ENCODE measurements at places on chromosomes 11 and 22. TPM values are rescaled to one million over a fixed set of nuclear protein-coding genes. Genes with fewer than 3 reads are reported as not detected.

GRCh38 chr11:115905341-115906000 is 401.3 kb upstream of the CADM1 start:
- no peak for DNase-seq

DNA sequence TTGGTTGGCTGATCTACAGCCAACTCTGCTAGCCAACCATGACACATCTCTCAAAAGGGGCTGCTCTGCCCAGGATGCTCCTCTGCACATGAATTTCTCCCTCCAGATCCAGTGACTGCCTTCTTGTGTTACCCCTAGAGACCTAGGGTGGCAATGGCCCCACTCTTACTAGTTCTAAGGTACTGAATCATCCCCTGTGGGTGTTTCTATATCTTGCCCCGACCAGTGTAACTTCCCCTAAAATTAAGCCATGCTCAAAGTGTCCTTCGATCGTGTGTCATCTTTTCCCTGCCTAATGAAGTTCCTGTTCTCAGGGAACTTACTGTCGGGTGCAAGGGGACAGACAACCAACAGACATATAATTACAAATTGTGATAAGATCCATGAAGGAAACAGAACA is 113.3 kb downstream of the FAM76B start:
- DNase-seq: no peak

DNA sequence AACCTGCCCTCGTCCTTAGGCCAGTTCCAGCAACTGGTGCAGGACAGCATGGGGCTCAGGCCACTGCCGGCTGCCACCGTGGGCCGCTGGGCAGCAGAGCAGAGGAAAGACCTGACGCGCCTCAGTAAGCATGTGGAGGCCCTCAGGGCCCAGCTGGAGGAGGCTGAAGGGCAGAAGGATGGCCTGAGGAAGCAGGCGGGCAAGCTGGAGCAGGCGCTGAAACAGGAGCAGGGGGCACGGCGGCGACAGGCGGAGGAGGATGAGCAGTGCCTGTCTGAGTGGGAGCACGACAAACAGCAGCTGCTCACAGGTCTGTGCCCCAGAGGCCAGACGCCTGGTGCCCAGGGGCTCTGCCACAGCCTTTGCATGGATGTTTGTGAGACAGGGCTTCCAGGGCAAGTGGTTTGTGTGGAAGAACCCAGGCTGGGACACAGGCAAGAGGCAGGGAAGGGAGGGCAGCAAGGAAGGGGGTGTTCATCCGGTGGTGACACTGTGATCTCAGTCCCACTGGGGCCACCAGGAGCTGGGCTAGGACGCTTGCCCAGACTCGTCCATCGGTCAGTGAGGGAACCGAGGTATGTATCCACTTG is 13.9 kb downstream of the CCDC157 start:
- no peak for DNase-seq

DNA sequence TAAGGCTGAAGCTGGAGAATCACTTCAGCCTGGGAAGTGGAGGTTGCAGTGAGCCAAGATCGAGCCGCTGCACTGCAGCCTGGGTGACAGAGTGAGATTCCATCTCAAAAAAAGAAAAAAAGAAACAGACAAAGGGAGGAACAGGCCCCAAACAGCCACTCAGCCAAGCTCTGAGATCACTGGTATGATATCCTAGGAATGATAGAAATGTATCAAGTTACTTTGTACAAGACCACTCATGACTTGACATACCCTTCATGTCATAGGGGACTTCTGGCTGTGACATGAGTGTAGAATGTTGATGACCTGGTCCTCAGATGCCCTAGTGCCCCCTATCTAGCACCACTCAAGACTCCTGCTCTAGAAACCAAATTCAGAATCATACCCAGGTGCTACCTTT is 216.5 kb downstream of the NAV2 start:
- DNase-seq: no peak

DNA sequence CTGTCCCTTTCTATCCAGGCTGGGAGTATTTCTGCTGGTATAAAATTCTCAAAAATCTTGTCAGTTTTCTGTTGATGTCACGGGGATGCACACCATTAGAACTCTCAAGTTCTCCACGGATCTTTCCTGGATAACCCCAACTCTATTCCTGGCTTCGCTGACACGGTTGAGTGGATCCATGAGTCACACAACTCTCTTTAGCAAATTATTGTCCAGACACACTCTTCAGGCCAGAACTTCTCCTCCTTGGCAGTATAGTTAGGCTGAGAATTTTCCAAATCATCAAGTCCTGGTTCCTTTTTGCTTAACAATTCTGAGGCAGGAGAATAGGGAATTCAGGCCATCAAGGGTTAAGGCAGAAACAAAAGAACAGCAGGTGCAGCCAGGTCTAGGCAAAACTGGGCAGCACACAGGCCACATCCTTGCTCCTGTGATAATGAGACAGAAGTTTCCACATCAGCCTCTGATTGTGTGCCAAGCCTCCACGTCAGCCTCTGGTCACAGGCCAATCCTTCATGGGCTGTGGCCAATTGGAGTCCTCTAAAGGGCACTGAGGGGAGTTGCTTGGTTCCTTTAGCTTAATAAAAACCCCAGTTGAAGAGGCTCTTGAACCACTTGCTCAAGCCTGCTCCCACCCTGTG is 5.7 kb upstream of the ACAT1 start:
- DNase-seq: no peak

- DNase-seq: no peak
These were observed 7.9 kb downstream of the SFI1 start for GRCh38 chr22:31504282-31504681.

DNA sequence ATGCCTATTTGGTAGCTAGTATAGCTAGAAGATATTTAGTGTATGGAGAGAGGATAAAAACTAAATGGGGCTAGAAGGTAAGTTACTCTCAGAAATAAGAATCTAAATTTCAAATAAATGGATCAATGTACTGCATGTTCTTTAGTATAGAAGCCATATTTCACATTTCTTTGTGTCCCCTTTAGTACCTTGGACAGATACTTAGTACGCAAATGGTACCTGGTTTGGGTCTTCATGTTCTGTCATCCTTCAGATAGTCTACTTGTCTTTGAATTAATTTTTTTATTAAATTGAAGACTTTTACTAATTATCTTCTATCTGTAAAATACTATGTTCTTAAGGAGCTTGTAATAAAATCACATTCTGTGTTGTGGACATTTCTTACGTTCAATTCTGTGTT is 26.3 kb upstream of the RBMXL2 start:
- no peak for DNase-seq

DNA sequence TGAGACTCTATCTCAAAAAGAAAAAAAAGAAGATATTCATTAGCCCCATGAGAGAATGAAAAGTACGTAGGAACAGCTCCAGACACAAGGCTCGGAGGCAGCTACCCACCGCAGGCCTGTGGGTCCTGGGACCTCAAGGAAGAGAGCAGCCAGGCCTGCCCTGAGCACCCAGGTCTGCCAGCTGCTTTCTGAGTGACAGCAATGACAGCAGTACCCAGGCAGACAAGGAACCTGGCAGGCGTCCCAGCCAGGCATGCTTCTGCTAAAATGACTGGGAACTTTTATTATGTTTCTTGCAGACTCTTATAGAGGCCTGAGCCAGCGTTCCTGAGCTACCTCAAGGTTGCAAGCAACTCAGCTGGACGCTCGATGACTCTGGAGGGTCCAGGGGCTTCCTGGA is 31.6 kb downstream of the CPT1A start:
- no peak for DNase-seq

DNA sequence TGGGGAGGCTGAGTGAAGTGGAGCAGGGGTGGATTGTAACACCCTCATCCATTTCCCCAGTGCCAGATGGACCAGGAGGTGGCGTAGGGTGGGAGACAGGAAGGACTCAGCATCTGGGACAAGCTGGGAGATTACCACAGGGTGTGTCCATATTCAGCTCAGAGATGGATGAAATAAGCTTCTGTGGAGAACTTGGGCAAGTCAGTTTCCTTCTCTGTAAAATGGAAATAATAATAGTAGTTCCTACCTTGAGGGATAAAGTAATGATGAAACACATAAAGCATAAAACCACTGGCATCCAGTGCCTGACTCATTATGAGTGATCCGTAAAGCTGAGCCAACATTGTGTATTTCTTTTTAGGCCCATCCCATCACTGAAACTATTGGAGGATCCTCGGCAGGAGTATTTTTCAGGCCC is 607 bp upstream of the ROBO4 start:
- no peak for DNase-seq

The DERL3 gene
- 4.3 TPM for polyA plus RNA-seq

GRCh38 chr11:47593934-47594855 is at the start of gene C1QTNF4:
C1QTNF4 (minus strand) TSS chr11:47594411; CDS start chr11:47590810, 3,601 bp downstream.
- DNase-seq: no peak

- no peak for DNase-seq
These were observed 187.9 kb downstream of the ETS1 start for GRCh38 chr11:128399251-128400121.

GRCh38 chr22:37818409-37819104 is 4.6 kb upstream of the GALR3 start:
- DNase-seq: no peak

DNA sequence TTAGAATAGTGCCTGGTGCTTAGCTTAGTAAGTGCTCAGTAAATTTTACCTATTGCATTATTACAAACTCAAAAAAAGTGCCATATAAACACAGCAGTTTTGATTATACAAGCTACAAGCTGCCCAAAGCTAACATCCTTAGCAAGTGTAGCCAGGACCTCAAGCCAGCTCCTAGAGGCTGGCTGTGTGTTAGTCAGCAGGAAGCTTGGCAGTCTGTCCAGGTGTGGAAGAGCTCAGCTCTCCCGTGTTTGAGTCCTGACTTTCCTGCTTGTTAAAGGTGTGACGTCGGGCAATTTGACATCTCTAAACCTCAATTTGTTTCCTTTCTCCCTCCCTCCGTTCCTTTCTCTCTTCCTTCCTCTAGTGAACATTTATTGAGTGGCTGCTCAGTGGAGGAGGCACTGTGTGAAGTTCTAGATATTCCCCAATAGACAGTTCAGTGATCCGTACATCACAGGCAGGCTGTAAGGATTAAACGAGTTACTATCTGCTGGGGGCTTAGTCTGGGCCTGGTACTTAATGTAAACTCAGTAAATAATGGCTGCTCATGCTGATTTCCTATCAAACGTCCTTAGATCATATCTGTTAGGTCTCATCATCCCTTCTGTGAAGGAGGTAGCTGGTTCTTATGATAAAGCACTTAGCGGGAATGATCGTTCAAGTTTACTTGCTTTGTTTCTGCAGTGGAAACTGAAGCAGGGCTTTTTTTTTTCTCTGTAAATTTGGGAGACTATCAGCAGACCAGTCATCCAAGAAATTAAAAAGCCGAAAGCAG is 68.7 kb downstream of the PRR5L start:
- DNase-seq: no peak

DNA sequence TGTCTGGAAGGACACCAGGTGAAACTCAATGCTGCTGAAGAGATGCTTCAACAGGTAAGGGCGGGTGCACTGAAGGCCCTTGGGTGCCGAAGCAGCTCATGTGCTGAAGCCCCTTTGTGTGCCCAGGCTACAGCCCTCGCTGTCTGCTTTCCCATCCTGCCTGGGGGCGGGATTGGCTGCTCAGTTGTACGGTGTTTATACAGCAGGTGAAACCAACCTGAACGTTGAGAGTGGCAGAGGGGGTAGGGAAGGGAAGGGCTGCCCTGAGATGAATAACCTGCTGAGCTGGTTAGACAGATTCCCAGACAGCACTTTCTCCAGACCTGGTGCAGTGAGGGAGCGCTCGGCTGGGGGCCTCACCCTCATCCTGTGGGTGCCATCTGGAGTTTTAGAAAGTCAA is 75.7 kb downstream of the CYB5R2 start:
- DNase-seq: no peak

Data from left renal pelvis (tissue), 4 donors.